Suppressor macrophage (primary cell): ENCODE measurements at places on chromosomes 13 and 19.
A peak's percentile ranks its signal among the peaks of the same experiment; 100 is the strongest.

GRCh38 chr19:6811906-6812305 is 39.4 kb downstream of the VAV1 start:
- peak; percentile 34 for DNase-seq

- DNase-seq, result no peak
Measured at GRCh38 chr13:61700181-61700580, 284.5 kb upstream of the PCDH20 start.

GRCh38 chr19:53994811-53995210 is 3.4 kb downstream of the CACNG6 start:
- no peak for DNase-seq

DNA sequence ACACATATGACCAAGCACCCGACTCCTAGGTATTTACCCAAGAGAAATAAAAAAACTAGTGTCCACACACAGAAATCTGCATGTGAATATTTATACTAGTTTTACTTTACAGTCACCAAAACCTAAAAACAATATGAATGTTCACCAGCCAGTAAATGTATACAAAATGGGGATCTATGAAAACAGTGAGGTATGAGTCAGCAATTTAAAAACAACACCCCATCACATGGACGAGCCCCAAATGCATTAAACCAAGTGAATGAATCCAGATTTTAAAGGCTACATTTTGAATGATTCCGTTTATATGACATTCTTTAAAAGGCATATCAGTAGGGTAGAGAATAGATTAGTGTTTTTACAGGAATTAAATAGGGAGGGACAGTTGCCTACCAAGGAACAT is 22.1 kb downstream of the SIGLEC7 start:
- no peak for DNase-seq

DNA sequence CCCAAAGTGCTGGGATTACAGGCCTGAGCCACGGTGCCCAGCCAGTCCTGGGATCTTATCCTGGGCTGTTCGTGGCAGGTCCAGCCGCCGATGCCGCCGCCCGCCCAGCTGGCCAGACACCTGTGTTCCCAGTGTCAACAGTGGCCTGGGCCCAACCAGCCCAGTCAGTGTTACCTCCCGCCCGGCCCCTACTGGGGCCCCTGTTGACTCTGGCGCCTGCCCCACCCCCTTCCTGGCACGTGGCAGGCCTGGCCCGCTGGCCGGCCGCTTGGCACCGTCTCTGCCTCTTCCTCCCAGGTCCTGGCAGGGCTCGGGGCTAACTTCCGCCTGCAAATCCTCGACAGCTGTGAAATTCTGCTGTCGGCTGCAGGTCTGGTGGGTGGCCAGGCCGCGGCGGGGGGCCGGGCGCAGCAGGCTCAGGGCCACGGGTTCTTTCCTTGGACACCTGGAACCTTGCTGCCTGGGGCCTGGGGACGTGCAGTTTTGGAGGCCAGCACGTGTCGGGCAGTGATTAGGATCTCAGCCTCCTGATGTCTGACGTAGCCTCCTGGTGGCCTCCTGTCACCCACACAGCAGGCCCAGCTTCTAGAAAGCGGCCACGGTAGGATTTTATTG is 9.1 kb downstream of the ARID3A start:
- DNase-seq, result peak; percentile 82

DNA sequence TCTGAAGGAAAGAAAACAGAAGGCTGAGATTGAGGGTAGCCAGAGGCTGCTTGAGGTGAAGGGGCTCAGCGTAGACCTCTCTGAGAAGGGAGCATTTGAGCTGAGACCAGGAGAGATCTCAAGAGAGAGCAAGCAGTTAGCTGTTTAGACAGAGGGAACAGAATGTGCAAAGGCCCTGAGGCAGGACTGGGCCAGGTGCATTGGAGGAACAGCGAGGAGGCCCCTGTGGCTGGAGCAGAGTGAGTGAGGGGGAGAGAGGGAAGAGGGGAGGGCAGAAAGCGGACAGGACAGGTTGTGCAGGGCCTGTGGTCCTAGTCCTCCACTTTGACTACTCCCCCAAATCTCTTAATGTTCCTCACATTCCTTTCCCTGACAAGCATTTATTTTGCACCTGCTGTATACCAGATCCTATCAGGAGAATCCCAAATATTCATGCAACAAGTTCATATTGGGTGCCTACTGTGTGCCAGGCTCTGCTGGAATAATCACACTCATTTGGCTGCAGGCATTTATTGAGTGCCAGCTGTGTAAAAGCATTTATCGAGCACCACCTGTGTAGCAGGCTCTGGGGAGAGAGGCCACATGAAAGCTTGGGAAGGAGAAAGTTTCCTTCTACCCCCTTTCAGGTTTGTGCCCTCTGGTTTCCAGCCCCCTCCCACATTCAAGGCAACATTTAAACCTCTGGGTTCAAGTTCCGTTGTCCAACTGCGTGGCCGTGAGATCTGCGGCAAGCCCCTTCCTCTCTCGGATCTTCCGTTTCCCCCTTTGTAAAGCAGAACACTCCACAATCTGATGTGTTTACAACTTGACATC is 36.5 kb downstream of the NFIC start:
- DNase-seq, result no peak

- no peak for DNase-seq
Measured at GRCh38 chr13:48784916-48785548, 131.3 kb downstream of the CYSLTR2 start.

DNA sequence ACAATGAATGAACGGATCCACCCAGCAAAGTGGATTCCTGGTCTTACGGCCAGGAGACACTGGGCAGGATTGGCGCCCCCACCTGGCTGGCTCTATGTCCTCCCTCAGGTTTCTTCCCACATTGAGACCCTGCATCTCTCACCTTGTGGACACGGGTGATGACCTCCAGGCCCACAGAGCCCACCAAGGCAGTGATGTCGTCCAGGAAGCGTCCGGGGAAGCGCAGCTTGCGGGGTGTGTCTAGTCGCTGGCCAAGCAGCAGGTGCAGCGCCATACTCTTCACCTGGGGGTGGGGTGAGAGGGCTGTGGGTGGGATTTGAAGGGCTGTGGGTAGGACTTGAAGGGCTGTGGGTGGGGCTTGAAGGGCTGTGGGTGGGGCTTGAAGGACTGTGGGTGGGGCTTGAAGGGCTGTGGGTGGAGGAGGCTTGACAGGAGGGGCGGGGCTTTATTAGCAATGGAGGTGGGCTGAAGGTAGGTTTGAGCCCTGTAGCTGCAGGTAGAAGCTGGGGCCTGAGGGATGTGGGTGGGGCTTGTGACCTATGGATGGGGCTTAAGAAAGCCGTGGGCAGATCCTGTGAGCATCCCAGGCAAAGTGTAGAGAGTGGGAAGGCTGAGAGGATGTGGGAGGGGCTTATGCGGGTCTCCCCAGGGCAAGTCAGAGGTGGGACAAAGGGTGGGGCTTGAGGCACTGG is 12.1 kb upstream of the ANGPTL8 start:
- DNase-seq, result no peak

- peak; percentile 58 for DNase-seq
Measured at GRCh38 chr13:106561551-106562170, 6.3 kb downstream of the ARGLU1 start.

GRCh38 chr19:9958379-9958821 is 22.1 kb upstream of the OLFM2 start:
- DNase-seq, result no peak

DNA sequence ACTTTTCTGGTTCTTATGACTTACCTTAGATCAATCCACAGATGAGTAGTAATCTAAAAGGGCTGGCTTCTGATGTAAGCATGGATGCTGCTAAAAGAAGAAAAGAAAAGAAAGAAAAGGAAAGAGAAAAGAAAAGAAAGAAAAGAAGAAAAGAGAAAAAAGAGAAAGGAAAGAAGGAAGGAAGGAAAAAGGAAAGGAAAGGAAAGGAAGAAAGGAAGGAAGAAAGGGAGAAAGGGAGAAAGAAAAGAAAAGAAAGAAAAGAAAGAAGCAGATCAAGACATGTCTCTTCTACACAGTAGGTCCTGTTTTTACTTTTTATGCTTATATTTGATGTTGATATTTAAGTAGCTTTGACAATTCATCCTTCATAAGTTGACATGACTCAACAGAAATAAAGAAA is 421.3 kb downstream of the DIAPH3 start:
- DNase-seq, result no peak

- DNase-seq, result no peak
Measured at GRCh38 chr13:59641817-59642216, 521.9 kb downstream of the DIAPH3 start.

DNA sequence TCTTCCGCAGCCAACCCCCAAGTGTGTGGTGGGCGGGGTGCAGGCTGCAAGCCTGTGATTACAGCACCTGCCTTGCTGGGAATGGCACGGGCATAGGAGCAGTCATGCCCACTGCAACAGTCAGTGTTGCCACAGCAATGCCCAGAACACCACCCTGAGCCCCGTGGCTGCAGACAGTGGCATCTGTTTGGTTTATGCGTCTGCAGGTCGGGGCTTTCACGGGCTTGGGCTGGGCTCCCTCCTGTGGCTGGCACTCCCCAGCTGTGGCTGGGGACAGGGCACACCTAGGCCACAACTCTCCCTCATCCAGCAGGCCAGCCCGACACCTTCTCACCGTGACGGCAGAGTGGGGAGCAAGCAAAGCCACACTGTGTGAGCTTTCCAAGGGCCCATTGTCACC is 115.3 kb upstream of the C1QTNF9B start:
- DNase-seq, result no peak

- no peak for DNase-seq
Measured at GRCh38 chr19:40370997-40371801, 18.8 kb downstream of the HIPK4 start.

DNA sequence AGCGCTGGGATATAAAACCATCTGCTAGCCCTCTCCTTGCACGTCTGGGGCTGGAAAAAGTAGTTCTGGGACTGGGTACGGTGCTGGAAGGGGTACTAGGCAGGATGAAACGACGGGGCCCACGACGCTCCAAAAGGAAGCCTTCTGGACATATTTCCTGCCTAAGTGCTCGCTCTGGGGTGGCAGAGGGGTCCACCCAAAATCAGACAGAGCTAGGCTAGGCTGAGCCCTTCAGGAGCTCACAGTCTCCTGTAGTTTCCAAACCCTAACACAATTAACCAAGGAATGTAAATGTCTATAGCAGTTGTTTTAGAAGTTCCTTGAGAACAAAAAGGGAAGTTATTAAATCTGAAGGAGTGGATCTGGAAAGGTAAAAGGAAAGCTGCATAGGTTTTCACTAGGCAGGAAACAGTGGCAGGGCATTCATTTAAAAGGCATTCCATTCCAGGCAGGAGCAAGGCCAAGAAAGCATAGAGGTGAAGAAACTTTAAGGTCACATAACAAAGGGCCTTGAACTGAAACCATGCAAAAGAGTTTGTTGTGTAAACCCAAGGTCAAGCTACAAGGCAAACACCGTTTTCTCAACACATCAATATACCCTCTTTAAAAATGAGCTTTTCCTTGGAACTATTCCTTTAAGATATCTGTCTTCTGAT is 634 bp upstream of the DIAPH3 start:
- DNase-seq, result no peak

DNA sequence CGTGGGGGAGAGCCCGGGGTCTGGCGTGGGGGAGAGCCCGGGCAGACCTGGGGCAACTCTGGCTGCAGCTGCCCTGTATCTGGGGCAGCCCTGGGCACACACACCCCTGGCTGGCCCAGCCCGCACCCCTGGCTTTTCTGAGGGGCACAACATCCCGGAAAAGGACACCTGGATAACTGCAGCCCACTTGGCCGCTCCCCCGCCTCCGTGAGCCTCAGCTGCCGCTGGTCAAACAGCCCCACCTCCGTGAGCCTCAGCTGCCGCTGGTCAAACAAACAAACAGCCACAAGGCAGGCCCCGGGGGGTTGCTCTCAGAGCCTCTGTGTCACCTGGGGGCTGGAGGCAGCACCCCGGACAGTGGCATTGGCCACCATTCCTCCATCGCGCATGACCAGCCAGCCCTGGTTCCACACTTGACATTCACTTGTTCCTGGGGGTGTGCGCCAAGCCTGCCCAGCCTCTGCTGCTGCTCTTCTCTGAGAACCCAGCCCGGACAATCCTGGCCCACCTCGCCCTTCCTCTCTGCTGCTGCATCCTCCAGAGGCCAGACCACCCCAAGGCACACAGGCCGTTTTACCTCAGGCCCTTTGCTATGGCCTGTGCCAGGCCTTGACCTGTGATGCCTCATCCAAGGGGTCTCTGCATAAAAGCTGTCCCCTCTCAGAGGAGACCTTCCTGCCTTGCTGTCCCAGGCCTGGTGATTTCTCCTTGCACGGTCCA is 19.9 kb downstream of the CEBPG start:
- no peak for DNase-seq
